NB4 (cell line): ENCODE measurements at places on chromosomes 5 and 9.
A peak's percentile ranks its signal among the peaks of the same experiment; 100 is the strongest.

GRCh38 chr9:7970681-7971330 lies 171.2 kb upstream of the DMAC1 start:
- peak; percentile 60 for DNase-seq

- DNase-seq, result no peak
Observed at GRCh38 chr5:143800715-143801114, 11.2 kb upstream of the HMHB1 start.

DNA sequence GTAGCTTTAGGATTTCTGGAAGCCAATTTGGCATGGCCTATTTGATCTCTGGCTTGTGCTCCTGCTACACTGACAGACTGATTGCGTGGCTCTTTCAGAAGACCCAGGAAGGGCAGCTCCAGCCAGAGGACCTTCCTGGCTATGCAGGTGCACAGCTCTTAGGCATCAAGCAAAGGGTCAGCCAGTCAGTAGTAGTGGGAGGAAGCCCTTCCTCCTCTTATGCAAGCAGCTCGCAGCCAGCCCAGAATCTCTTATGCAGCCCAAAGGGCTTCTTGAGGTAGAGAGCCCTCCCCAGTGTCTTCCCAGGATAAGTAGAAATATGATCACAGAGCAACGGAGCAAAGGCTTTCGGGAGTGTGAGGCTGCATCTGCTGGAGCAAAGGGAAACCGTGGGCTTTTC lies 43.2 kb downstream of the SLC36A1 start:
- peak; percentile 59 for DNase-seq

DNA sequence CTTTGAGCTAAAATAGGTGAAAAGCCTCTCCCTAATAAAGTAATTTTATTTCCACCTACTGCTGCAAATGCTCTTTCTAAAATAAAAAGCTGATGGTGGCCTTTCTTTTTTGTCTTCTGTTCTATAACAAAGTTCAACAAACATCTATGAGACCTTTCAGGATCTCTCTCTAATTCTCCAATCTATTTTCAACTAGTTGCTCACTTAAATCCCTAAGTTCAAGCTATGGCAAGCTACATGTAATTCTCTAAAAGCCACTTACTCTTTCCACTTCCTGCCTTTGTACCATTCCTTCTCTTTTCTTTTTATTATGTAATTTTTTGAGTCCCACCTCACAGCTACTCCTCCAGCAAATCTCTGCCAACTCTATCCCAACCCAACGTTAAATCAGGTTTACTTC lies 20.9 kb downstream of the CHD1 start:
- no peak for DNase-seq

DNA sequence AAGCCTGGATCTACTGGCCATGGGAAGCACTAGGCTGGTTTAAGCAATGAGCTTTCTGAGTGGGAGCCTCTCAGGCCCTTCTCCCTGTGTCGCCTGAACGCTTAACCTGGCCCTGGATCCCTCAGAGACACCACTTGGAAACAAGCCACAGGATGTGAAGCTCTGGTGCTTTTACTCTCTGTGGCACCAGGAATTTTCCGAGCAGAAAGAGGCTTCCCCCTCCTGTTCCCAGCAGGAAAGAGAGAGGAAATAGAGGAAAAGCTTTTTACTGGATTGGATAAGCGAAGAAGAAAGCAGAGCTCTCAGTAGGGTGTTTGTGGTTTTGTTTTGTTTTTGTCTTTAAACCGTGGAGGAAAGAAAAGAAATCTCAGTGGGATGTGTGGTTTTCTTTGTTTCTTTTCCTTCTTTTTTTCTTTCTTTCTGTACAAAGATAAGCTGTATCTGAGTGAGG lies 34.5 kb downstream of the COL15A1 start:
- no peak for DNase-seq

DNA sequence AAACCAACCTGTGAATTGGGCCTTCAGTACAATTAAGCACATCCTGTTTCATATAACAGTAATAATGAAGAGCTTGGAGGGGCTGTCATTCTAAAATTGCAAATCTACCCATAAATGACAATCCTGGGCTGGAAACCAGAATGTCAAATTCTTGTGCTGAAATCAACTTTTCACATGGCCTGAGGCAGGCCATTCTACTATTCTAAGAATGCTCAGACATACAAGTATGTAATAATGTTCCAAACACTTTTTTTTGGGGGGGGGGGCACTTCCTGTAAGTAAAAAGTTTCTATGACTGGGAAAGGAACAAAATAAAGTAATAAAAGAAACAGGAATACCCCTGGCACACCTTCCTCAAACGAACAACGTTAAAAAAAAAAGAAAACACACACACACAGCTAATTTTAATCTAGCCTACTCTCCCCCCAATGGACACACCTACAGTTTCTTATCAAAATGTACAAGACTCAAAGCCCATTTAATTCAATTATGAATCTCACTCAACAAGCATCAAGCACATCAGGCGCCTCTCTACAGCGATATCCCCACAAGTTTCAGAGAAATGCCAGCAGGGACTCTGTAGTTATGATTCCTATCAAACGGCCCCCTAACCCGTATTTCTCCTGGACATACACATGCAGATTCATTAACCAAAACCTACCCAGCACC lies 1.4 kb downstream of the ETF1 start:
- no peak for DNase-seq

GRCh38 chr5:132049559-132049958 lies 10.9 kb upstream of the IL3 start:
- DNase-seq, result no peak

GRCh38 chr9:127525401-127526188 lies 74.3 kb downstream of the LRSAM1 start:
- peak; percentile 58 for DNase-seq

DNA sequence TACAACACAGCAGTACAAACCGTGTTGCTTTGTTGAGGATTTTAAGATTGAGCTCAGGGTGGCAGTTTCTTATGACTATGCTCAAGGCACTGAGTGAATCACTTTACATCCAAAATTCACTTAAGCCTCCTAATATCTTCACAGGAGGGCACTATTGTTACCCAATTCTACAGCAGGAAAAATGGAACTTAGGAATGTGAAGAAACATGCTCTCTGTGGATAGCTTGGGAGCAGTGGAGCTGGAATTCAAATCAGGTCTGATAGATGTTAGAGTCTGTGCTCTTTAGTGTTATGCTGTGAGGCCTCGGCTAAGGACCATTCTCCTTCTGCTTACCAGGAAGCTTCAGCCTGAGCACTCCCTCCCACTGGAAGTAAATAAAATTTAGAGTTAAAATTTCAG lies 18.7 kb upstream of the HMHB1 start:
- no peak for DNase-seq

DNA sequence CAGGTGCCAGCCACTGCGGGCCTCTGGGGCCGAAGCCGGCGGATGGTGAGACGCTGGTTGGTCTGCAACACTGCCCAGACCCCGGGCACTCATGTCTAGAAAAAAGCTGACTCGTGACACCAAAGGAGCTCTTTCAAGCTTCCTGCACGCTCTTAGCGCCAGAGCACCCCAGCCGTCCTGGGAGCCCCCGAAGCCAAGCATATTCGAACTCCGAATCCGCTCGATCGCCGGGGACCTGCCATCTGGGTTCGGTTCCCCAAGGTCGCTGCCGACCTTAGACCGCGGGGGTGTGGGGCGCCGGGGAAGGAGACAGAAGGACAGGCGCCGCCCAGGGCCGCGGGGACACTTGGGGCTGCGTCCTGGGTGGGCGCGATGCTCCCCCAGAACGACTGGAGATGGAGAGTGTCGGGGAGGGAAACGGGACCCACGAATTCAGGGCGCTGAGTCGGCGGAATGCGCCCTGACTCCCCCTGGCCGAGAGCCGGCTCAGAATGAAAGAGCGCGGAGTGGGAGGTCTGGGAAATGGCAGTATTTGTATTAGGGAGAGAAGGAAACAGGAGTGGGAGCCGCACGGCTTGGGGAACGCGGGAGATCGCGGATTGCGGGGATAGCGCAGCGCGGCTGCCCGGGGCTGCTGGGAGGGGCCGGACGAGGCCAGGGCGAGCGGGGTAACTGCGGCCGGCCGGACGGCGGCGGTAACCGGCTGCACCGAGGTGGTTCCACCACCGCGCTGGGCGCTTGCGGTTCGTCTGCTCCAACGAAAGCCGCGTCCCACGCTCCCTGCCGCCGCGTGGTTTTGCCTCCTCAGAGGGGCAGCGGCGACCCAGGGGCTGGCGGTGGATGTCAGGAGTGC lies 20.1 kb upstream of the MARCHF6 start:
- DNase-seq, result peak; percentile 65

GRCh38 chr5:127875235-127876021 lies 172.2 kb downstream of the CCDC192 start:
- peak; percentile 67 for DNase-seq

DNA sequence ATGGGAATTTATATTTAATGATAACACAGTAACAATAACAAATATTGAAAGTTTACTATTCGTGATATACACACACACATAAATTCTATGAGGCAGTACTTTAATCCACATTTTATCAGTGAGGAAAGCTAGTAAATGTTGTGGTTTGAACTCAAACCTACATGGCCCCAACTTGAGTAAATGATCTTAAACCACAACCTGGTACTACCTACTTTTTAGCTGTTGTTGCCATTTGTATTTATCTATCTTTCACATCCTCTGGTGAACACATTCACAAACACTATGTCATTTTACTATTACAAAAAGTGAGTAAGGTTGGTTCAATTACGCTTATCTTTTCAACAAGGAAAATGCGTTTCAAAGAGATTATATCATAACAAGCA lies 186.1 kb downstream of the SMC2 start:
- DNase-seq, result no peak
